T-helper 17 cell (primary cell): ENCODE measurements at places on chromosomes 3 and 15. TPM values are rescaled to one million over a fixed set of nuclear protein-coding genes. Genes with fewer than 3 reads are reported as not detected.

DNA sequence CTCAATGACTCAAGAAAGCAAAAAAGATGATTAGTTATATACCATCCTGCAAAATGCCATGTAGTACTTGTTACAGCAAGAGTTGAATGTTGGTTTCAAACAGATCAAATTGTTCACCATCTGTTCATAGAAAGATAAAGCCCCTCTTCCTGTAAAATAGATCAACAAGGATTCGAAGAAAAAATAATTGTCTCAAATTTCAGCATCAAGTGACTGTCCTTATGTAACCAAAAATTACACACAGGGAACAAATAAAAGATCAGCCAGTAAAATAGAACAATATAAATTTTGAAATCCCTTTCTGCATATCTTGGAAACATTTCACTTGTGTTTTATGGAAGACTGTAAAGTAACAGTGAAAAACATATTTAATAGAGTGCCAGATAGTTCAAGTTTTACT, 165.1 kb upstream of the STAC start:
- no peak for DNase-seq

DNA sequence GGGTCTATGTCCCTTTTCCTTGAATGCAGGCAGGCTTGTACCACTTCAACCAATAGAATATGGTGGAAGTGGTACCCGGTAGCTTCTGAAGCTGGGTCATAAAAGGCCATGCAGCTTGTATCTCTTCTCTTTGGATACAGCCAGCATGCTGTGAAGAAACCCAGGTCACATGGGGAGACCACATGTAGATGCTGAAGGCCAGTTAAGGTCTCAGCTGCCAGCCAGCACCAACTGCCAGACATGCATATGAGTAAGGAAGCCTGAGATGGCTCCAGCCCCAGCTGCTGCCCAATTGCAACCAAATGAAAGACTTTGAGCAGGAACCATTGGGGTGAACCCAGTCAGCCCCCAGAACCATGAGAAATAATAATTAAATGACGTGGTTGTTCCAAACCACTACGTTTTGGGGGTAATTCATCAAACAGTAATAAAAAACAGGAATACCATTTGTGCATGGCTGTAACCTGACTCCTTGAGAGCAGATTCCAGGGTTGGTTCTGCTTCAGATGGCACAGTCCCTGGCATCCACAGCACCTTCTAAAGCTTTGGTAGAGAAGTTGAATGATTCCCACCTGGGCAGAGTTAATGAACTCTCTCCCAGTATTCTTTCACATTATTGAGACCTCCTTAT, 3.8 kb downstream of the RBP2 start:
- no peak for DNase-seq

ENTPD3 gene
- not detected for total RNA-seq

DNA sequence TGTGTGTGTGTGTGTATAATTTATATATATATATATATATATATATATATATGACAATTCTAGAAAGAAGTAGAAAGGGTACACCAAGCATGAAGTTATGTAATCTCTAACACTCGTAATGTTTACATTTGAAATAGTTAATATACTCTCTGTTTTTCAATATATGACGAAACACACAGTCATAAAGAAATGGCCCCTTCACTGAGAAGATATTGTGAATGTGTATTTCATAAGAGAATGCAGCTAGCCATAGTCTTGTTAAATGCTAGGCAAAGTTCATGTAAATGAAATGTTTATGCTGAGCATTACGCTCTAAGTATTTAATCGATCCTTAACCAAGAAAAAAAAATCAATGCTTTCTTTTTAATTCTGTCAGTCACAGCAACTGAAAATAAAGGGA, 154.7 kb upstream of the TSPAN3 start:
- DNase-seq = no peak

DNA sequence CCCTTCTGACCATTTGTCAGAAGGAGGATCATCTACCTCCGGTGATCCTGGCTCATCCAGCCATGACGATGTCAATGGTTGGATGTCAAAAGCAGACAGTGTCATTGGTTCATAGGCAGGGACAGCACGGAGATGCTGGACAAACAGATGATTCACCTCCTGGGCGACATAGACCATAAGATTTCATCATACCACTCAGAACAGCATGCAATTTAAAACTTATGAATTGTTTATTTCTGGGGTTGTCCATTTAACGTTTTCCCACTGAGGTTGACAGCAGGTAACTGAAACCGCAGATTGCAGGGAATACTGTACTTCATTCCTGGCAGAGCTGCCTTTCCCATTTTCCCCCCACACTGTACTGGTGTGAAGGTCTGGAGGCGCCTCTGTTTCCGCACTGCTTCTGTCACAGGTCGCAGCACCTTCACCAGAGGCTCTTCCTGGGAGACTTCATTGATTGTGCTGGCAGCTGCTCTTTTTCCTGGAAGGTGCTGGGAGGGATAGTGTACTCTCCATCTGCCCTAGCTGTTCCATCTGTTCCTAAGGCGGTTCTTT, 32.5 kb upstream of the TMOD3 start:
- no peak for DNase-seq

GRCh38 chr3:14145670-14146380, 21.0 kb downstream of the TMEM43 start:
- DNase-seq = no peak
